Memory B cell (primary cell): ENCODE measurements at places on chromosomes 6 and 20.

- DNase-seq = no peak
Observed at GRCh38 chr6:110201151-110201884, 21.1 kb downstream of the CDC40 start.

GRCh38 chr6:73727114-73727513 lies 31.1 kb downstream of the CD109 start:
- no peak for DNase-seq

DNA sequence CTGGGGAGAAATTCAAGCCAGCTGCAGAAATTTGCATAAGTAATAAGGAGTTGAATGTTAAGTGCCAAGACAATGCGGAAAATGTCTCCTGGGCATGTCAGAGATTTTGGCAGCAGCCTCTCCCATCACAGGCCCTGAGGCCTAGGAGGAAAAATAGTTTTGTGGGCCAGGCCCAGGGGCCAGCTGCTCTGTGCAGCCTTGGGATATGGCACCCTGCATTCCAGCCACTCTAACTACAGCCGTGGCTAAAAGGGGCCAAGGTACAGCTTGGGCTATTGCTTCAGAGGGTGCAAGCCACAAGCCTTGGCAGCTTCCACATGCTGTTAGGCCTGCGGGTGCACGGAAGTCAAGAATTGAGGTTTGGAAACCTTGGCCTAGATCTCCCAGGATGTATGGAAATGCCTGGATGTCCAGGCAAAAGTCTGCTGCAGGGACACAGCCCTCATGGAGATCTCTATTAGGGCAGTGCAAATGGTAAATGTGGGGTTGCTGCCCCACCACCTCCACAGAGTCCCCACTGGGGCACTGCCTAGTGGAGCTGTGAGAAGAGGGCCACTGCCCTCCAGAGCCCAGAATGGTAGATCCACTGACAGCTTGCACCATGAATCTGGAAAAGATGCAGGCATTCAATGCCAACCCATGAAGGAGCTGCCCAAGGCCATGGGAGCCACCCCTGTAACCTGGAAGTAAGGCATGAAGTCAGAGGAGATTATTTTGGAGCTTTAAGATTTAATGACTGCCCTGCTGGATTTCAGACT lies 126.5 kb downstream of the DTNBP1 start:
- no peak for DNase-seq

- DNase-seq = no peak
Observed at GRCh38 chr20:17619351-17620093, 49.6 kb downstream of the DSTN start.

- DNase-seq = no peak
Observed at GRCh38 chr6:22926790-22927354, 357.5 kb downstream of the HDGFL1 start.

DNA sequence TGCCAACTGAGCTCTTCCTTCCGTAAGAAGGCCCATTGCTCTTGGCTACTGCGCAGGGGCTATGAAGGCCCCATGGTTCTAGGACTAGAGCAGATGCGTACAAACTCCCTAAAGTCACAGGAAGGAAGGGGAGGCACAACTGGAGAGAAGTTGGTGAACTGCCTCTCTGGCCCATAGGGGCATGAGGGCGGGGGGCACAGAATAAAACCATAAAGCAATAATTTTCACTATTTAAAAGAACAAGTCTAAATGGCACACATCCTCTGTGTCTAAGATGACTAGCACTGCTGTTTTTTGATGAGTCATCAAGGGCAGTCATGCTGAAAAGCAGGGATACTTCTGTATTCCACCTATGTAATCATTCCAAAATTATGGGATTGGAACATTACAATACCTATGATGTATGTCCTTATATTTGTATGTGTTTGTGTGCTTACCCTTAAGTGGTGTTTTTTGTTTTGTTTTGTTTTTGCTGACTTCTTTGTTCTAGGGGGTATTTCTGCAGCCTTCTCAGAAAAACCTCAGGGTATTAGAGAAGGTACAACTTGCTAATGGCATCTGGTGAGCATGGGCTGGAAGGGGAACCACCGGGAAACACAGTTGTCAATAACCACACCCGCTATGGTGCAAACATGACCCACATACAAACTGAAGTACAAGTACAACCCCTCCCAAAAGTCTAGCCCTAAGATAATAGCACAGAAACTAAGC lies 36.9 kb downstream of the B4GALT5 start:
- DNase-seq = no peak

DNA sequence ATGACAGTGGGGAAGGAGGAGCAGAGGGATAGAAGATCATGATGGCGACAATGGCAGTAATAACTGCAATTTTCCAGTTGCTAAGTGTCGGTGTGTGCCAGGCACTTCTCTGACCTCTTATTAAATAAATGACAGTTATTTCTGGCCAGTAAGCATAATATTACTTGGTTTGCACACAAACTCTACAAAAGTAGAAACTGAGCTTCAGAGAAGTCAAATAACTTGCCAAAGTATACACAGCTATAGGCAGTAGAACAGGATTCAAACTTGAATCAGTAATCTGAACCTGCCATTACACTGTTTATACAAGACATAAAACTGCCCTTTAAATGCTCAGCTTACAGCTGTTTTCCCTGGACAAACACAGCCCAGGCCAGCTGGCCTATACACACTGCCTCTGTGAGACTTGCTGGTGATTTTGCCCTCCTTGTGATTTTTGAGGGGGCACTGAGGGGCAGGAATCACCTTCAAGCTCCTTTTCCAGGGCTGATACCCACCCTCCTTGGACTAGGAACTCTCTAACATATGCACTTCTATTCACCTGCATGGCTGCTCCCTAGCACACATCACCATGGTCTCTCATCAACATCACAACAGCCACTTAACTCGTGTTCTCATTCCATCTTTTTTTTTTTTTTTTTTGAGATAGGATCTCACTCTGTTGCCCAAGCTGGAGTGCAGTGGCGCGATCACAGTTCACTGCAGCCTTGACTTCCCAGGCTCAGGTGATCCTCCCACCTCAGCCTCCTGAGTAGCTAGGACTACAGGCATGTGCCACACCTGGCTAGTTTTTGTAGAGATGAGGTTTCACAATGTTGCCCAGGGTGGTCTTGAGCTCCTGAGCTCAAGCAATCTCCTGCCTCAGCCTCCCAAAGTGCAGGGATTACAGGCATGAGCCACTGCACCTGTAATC lies 63.6 kb downstream of the SLC23A2 start:
- DNase-seq = no peak

DNA sequence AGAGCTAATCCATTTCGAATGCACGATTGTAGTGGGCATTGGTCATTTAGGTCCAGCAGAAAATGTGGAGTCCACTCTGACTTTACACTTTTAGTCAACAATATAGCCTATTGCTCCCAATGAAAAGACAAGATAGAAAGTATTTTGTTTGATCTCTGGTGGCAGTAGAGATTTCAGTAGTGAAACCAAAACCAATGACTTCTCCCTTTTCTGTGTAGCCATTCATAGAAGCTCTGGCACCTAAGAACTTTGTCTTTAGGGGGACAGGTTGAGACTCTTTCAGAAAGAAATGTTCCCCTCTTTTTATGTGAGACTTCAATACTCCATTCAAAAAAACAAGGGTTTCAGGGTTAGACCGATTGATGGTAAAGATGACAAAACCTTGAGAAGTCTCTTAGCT lies 510.8 kb upstream of the POU3F2 start:
- DNase-seq = no peak

DNA sequence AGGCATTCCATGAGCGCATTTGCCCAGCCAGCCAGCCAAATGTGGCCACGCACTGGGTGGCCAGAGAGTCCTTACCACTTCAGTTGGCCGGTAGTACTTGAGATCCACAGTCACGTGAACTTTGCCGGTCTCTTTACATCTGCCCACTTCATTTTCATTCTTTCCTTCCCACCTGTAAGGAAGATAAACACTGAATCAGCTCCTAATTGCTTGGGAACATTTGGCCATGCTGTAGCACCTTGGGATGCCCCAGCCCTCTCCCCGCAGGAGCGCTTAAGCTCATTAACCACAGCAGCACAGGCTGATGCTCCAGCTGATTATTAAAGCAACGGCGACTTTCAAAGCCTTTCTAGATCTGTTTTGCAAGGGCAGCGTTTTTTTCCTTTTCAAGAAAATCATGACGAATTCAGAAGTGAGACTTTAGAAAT lies 116.6 kb downstream of the FOXC1 start:
- no peak for DNase-seq

- DNase-seq = no peak
Observed at GRCh38 chr6:41040101-41040939, 1.3 kb upstream of the UNC5CL start.

DNA sequence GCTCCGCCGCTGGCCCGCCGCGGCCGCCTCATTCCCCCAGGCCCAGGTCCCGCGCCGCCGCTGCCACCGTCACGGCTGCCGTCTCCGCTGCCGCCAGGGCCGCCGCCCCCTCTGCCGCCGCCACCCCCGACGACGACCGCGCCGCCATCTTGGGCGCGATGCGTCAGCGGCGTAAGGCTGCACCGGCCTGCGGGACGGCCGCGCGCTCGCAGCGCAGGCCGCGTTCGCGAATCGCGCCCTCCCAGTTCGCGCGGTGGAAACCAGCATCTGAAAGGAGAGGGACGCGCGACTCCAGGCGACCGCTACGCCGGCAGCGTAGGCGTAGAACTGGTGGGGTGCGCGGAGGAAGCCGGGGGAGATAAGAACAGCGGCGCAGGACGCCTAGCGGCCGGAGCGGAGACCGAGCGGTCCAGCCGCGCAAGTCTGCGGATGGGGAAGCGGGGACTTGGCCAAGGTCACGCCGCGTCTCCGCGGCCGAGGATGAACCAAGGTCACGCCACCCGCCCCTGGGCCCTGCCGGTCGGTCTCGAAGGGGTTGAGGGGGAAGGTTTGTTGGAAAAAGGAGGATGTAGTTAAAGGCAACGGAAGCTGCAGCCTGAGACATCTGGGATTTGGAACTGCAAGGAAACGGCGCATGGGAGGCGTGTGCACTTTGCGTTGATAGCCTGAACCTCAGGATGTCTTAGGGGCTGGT lies at the start of gene NUDT3:
NUDT3 (minus strand) TSS at position 173 of the 694 bp plus-strand sequence. CDS start 307 bp downstream, outside the sequence.
- DNase-seq = peak; percentile 97

- no peak for DNase-seq
Observed at GRCh38 chr20:23115822-23116221, 29.7 kb upstream of the CD93 start.

DNA sequence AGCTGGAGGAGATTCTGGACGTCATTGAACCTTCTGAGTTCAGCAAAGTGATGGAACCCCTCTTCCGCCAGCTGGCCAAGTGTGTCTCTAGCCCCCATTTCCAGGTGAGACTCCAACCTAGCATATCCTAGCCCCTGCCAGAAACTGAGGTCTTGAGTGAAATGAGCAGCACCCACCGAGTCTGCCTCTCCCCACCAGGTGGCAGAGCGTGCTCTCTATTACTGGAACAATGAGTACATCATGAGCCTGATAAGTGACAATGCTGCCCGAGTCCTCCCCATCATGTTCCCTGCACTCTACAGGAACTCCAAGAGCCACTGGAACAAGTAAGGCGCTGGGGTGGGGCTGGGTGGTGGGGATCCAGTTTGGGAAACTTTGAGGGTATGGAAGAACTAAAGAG lies 4.6 kb downstream of the MEA1 start:
- DNase-seq = no peak

GRCh38 chr6:149754548-149754947 lies 5.0 kb downstream of the PCMT1 start:
- no peak for DNase-seq

DNA sequence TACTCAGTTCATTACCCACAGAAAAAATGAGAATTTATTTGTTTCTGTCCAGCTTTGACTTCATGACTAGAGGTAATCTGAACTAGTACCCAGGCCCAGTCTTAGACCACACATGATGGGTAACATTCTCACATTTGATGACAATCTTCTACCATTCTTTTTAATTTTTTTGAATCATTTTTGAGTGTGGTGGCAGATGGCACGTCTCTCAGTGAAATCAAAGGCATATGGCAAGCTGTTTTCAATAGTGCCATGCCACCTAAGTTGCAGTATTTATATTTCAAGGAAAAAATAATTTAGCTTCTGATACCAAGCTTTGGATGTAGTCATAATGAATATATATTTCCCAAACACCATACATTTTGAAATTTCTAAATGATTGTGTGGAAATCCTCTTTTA lies 88.8 kb upstream of the HS3ST5 start:
- DNase-seq = no peak

DNA sequence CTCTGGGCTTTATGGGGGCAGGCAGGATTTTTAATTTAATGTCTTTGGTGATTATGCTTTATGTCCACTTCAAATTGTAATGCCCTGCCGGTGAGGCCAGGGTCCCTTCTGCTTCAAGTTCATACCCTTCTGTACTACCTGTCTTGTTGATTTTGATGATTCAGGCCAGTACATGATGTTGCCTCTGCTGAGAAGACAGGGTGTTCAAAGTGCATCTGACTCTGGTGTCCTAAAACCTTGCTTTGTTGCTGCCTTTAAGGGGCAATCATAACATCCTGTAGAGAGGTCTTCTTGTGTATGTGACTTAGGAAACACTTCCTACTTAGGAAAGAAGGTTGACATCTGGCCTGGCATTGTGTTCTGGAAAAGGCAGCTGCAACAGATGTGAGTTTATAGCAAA lies 113.2 kb downstream of the TMEM170B start:
- DNase-seq = no peak

DNA sequence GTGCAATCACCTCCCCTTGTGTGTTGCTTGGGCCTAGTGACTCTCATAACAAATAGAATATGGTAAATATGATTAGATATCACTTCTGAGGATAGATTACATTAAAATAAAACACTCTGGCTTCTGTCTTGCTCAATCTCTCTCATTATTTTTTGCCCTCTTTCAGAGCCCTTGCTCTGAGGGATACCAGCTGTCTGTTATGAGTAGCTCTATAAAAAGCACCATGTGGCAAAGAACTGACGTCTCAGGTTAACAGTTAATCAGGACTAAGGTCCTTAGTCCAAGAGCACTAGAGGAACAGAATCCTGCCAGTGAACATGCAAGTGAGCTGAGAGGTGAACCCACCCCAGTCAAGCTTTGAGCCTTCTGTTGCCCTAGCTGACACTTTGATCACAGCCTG lies 402.2 kb upstream of the HTR1E start:
- no peak for DNase-seq

- no peak for DNase-seq
Observed at GRCh38 chr20:9059931-9060330, 9.0 kb upstream of the PLCB4 start.

DNA sequence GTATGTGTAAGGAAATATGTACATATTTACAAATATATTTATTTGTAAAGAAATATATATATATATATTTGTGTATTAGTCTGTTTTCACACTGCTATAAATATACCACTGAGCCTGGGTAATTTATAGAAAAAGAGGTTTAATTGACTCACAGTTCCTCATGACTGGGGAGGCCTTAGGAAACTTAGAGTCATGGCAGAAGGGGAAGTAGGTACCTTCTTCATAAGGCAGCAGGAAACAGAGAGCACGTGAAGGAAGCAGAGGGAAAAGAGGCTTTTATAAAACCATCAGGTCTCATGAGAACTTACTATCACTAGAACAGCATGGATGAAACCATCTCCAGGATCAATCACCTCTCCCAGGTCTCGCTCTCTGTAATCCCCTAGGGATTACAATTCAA lies 644.5 kb upstream of the HS3ST5 start:
- no peak for DNase-seq

DNA sequence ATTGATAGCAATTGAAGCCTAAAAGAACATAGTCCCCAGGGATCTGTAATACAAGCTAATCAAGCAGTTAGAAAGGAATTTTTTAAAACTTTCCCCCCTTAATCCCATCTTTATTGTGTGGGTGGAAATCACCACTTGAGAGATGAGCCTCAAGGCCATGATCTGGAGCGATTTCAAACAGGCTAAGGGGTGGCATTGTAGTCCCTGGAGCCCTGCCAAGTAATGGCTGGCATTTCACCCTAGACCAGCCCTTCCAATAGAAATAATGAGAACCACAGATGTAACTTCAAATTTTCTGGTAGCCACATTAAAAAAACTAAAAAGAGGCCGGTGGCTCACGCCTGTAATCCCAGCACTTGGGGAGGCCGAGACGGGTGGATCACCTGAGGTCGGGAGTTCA lies 46.9 kb downstream of the PRDM1 start:
- DNase-seq = no peak
